T1000 (cell line): ENCODE measurements at places on chromosomes 3 and 15.

- DNase-seq, result no peak
Observed at GRCh38 chr15:86865920-86866319, 786.2 kb downstream of the AGBL1 start.

DNA sequence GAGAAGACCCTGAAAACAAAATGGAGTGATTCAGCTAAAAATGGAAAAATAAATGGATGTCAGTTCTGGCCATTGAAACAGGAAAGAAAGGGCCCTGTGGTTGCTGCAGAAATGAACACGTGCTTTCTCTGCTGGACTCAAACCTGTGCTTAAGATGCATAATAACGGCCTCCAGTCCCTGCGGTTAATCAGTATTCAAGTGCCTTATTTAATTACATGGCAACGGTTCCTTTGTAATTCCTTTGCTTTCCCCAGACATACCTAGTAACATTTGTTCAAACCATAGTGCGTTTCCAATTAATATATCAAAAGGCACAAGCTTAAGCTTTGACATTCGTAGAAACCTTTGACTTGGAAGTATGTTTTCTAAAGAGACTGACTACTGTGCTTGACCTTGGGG, 428.3 kb downstream of the GABRG3 start:
- DNase-seq, result no peak

DNA sequence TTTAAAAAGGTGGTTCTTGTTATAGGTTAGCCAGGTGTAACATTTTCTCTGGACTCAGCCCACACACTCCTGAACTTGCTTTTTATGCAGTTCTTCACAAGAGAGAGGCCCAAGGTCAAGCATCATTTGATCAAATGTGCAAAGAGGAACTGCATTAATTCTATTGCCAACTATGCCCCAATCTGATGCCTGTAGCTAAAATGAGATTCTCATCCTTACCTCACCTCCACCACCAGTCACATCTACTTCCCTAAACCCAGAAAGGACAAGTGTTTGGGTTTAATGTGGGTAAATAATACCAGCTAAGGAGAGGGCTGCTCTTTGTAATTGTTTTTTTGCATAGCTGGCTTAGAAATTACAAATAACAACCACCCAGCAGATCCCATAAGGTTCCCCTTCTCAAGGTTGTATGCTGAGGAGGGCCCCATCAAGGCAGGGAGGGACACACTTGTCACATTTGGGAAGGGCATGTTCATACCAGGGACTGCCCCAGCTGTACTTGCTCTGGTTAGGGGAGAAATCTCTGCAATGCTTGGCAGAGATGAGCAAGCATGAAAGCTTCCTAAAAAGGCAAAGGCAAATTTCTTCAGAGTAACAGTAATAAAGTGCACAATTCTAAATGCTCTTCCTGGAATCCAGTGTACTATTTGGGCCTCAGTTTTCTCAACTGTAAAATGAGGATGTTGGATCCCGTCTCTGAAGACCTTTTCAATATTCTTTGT, 76.2 kb downstream of the TGFBR2 start:
- DNase-seq, result no peak

- no peak for DNase-seq
Observed at GRCh38 chr3:193922034-193922774, 213.7 kb upstream of the HES1 start.

DNA sequence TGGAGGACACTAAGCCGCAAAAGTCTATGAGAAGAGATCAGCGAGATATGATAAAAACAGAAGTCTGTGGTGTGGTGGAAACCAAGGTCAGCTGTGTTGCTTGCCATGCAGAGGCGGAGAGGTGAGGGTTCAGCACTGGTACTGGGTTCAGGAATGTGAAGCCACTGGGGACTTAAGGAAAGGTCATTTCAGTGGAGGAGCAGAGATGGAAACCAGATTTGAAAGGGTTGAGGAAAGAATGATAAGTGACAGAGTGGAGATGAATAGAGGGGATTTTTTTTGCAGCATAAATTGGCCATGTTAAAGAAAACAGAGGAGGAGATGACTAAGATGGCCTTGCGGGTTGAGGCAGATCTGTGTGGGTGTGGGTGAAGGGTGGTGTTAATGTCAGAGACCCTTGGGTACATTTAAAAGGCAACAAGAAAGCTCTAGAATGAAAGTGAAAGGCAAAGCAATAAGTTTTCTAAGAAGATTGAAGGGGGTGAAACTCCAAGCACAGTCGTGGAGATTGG, 265.5 kb downstream of the ADAMTSL3 start:
- no peak for DNase-seq

DNA sequence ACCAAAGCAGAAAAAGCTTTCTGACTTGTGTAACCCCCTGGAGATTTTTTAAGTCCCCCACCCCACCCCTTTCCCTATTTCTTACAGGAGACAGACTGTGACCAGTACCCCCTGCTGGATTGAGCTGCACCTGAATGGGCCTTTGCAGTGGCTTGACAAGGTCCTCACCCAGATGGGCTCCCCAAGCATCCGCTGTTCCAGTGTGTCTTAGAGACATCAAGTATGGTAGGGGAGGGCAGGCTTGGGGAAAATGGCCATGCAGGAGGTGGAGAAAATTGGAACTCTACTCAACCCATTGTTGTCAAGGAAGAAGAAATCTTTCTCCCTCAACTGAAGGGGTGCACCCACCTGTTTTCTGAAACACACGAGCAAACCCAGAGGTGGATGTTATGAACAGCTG, 64.1 kb downstream of the AAGAB start:
- no peak for DNase-seq

DNA sequence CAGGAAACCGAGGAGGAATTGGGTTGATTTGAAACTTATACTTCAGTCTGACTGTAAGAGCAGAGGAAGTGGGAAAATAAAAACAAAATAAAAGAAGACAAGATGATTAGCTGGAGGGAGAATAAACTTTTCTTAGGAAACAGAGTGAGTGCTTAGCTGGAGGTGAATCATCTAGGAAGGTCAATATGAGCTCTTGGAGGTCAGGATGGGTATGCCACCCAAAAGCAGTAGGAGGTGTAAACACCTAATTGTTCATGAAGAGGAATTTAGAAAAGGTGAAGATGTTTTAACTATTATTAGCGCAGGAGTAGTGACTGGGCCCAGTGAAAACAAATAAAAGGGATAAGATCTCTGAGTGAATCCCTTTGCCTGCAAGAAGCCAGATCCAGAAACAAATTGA, 39.9 kb upstream of the ARL14 start:
- no peak for DNase-seq

DNA sequence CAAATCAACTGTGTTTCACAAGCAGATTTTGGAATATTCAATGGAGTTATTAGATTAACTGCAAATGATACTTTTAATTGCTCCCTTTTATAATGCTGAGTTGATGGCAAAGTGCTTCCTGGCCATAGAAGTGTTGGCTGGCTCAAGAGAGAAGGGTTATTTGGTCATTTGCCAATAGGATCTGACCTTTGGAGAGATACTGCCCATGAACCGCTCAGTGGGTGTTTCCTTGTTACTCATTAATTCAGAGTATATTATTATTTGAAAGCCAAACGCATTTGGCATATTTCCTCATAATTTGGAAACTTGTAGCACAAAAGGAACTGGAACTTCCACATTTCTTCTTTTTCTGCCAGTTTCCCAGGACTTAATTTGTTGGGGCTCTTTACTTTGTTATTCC, 234.7 kb downstream of the CDIN1 start:
- DNase-seq, result no peak

DNA sequence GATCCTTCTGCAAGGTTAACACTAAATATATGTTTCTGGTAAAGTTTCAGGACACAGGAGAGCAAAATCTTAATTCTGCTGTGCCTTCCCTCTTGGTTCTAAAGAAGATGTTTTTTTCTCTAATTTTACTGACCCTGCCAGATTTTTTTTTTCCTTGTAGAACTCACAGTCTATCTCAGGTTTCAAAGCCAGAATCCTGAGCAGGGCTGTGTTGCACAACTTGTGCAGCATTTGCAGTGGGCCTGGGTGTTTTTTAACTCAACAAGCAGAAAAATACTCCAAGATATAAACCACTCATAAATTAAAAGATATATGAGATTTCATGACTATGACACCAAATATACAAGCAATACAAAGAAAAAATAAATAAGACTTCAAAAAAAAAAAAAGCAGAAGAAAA, 40.2 kb upstream of the ARF4 start:
- no peak for DNase-seq

GRCh38 chr3:177279118-177279815, 82.0 kb upstream of the TBL1XR1 start:
- DNase-seq, result no peak
